Cortex of kidney (tissue), 1 donor: ENCODE measurements at places on chromosomes 2 and 18.

DNA sequence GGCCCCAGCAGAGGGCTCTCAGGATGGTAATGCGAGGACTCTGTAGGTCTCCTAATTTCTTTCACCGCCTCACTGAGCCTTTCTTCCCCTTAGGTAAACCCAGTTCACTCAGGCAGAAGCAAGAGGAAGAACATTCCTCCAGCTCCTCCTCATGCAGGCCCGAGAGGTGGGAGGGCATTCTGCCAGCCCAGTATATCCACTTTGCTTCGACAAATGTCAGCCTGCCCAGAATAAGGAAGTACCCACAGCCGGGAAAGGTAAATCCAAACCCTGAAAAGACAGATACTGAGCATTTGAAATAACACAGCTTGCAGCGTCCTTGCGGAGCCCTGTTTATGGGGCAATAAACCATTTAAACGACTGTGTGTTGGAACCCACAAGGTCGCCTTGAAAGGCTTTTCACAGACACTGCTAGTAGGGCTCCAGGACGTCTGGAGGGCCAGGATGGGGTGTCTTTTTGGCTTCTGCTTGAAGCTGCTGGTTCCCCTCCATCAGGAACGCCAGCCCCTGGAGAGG, 63.0 kb upstream of the STPG4 start:
- DNase-seq = no peak

DNA sequence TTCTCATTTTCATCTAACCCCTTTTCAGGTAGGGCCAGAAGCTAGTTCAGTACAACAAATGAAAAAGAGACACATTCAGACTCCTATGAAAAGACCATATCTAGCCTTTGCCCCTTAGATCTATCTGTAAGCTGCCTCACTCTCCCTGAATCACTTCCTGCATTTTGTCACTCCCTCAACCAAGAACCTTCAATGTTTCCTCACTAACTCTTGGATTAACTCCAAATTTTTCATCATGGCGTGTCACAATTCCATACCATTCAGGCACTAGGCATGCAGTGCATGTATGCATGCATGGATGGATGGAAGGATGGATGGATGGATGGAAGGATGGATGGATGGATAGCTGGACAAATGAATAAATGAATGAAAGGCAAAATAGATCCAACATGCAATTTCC, 356.9 kb downstream of the TNS1 start:
- DNase-seq = no peak

GRCh38 chr2:190327867-190328572, 8.4 kb upstream of the HIBCH start:
- no peak for DNase-seq

GRCh38 chr2:20451341-20451740, 4.5 kb downstream of the RHOB start:
- DNase-seq = no peak

GRCh38 chr2:33696234-33696633, 97.1 kb upstream of the FAM98A start:
- DNase-seq = no peak

- DNase-seq = no peak
Observed at GRCh38 chr2:79876430-79876829, 363.6 kb downstream of the CTNNA2 start.

DNA sequence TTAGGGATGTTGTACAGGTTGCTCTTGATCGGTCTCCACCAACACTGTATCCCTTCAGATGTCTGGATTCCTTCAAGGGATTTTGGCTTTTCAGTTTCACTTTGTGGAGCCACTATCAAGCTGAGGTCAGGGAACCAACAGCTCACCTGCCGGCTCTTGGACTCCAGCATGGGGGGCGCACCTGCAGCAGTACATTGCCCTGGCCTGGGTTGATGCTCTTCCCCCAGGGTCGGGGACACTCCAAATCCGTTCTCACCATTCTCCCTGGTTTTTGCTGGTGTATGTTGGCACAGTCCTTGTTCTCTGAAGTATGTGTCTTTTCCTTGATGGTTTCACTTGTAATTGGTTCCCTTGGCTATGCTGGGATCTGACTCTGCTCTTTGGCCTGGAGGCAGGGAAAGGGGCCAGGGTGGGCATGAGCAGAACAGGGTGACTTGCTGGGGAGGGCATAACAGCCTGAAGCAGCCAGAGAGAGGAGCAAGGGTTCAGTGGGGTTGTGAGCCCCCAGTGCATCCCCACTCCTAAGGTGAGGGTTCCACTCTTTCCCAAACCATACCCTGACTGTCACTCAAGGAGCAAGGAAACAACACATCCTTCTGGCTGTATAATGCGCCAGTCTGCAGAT, 5.1 kb downstream of the ARHGEF4 start:
- DNase-seq = no peak

DNA sequence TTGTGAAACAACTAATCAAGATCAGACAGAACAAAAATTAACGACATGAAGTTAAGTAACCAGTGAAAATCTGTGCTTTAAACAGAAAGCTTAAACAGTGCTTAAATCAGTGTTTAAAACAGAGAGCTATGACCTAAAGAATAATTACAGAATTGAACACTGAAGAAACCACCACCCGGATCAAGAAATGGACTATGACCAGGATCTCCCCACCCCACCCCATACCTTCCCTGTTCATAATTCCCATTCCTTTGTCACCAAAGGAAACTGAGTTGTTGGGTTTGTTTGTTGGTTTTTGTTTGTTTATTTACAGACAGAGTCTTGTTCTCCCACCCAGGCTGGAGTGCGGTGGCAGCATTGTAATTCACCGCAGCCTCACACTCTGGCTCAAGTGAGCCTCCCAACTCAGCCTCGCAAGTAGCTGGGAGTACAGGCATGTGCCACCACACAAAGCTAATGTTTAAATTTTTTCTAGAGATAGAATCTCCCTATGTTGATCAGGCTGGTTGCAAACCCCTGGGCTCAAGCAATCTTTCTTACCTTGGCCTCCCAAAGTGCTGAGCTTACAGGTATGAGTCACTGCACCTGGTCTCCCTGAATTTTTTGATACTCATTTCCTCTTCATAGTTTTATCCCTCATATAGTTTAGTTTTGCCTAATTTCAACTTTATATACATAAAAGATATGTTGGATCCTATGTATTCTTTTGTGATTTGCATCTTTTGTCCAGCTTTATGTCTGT, 8.2 kb upstream of the ALPG start:
- DNase-seq = no peak

DNA sequence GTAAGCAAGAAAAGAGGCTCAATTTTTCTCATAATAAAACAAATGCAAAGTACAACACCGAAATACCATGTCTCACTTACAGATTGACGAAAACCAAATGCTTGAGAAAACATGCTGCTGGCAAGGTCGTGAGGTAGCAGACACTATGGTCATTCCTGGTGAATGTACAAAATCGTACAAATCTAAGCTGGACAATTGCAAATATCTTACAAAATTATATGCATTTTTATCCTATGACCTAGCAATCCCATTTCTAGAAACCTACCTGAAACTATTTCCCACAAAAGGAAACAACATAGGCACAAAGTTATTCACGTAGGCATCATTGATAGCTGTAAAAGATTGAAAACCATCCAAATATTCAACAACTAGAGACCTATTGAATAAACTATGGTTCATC, 54.0 kb downstream of the SCG2 start:
- DNase-seq = no peak

DNA sequence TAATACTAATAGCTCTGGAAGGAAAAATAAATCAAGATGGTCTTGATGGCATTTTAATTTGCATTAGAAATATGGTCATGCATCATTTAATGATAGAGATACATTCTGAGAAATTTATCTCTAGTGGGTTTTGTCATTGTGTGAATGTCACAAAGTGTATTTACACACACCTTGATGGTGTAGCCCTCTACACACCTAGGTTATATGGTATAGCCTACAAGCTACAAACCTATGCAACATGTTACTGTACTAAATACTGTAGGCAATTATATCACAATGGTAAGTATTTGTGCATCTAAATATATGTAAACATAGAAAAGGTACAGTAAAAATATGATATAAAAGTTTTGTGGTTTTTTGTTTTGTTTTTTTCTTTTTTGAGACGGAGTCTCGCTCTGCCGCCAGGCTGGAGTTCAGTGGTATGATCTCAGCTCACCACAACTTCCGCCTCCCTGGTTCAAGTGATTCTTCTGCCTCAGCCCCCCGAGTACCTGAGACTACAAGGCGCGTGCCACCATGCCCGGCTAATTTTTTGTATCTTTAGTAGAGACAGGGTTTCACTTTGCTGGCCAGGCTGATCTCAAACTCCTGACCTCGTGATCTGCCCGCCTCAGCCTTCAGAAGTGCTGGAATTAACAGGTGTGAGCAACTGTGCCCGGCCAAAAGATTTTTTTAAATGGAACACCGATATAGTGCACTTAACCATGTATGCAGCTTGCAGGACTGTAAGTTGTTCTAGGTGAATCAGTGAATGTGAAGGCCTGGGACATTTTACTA, 83.7 kb upstream of the UBXN4 start:
- DNase-seq = no peak

- no peak for DNase-seq
Observed at GRCh38 chr2:197920088-197920487, 115.7 kb downstream of the PLCL1 start.

DNA sequence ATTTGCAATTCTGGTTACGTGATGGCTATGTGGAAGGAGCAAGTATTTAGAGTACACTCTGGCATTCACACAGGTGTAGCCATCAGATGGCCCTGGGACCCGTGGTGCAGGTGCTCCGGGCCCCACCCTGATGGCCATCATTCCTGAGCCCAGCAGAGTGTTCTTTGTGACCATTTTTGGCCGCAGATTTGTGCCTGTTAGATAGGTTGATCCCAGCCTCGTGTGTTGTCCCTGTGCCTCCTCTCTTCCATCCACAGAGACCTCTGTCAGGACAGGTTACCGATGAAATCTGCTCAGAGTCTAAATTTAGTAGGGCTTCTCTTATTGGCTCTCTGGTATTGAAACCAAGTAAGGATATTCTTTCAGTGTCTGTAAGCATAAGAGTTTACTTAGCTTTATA, 33.9 kb downstream of the MAPRE2 start:
- no peak for DNase-seq

GRCh38 chr2:201344663-201345366, 12.3 kb downstream of the FLACC1 start:
- no peak for DNase-seq

DNA sequence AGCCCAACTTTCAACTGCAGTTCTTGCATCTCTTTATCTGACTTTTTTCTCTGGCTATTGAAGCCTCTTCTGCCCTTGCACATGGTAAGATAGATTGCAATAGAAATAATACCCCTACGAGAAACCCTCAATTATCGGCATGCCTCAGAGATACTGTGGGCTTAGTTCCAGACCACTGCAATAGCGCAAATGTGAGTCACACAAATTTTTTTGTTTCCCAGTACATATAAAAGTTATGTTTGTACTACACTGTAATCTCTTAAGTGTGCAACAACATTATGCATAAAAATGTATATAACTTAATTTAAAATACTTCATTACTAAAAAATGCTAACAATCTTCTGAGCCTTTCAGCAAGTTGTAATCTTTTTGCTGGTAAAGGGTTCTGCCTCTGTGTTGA, 124.7 kb downstream of the PDE1A start:
- DNase-seq = no peak

- no peak for DNase-seq
Observed at GRCh38 chr2:102147935-102148334, 5.4 kb downstream of the IL1R1 start.

DNA sequence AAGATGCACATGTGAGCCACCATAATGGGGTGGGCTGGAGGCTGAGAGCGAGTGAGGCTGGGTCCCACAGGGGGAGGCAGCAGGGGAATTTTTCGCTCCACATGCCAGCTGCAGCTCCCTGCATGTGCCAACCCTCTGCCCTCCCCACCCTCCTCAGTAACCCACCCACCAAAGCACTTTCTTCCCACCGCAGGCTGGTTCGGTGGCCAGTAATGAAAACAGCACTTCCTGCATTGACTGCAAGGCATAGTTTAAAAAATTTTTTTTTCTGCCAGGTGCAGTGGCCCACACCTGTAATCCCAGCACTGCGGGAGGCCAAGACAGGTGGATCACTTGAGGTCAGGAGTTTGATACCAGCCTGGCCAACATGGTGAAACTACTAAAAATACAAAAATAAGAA, 147.5 kb upstream of the TTC39C start:
- DNase-seq = no peak

DNA sequence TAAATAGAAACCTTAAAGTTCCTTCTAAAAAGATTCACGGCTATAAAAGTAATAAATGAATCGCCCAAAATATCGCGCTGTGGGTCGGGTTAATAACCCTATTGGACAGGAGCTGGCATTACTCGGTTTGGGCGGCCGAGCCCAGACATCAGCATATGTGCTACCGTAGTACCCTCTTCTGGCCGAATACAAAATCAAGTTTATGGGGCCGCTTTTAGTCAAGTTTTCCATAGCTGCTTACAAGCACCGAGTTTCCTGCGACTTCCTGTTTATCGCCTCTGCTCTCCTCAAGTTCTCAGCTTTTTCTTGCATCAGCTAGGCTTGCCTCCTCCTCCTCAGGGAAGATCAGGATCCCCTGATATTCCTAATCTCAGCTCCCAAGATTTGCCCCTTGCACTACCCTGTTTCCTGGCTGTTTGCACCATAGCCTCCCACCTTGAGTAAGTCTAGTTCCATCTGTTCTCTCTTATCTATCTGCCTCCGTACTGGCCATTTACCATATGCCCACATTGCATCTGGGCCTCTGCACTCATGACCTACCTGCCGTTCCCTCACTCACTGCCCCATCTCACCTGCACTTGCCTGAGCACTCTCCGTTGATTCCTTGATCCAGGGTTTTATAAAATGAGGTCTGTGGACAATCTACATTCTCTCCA, 56.1 kb downstream of the SLC35F5 start:
- no peak for DNase-seq

- no peak for DNase-seq
Observed at GRCh38 chr2:4753721-4754120, 938.5 kb upstream of the SOX11 start.

- DNase-seq = no peak
Observed at GRCh38 chr2:119440501-119440870, 8.8 kb downstream of the TMEM37 start.

GRCh38 chr2:8231902-8232301, 450.0 kb upstream of the ID2 start:
- no peak for DNase-seq

GRCh38 chr18:5556310-5556974, 12.6 kb upstream of the EPB41L3 start:
- DNase-seq = no peak

DNA sequence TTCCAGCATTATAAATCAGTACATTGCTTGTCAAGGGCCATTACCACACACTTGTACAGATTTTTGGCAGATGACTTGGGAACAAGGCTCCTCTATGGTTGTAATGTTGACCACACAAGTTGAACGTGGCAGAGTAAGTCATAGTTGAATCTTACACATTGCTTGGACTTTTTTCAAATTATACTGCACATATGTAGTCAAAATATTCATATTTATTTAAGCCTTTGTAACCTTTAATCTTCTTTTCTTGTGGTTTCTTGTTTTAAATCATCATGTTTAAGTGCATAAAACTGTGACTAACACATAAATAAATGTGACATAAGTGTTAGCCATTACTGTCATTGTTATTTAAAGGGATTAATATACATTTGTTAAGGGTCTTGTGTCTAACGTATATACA, 52.1 kb upstream of the EPB41L5 start:
- DNase-seq = no peak

DNA sequence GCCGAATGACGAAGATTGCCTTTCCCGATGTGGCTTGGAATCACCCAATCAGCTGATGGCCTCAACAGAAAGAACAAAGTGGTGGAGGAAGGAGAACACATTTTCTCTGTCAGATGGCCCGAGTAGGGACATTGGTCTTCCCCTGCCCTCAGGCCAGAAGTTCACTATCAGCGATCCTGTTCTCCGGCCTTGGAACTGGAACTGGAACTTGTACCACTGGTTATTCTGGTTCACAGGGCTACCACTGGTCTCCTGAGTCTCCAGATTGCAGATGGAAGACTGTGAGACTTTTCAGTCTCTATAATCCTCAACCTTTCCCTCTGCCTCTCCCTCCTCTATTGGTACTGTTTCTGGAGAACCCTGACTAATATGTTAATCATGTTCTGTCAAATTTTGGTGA, 180.4 kb downstream of the ANKRD30B start:
- no peak for DNase-seq
